ENCODE measurements at places on chromosomes 3 and 15. TPM values are rescaled to one million over a fixed set of nuclear protein-coding genes. Genes with fewer than 3 reads are reported as not detected.

The SHC4 gene
- 1.7 TPM for total RNA-seq

The LPP gene
- total RNA-seq, result 111 TPM

The DCBLD2 gene
- total RNA-seq, result 311 TPM

The MLF1 gene
- total RNA-seq, result 11.2 TPM

The ARL14 gene
- total RNA-seq, result not detected

The ST3GAL6 gene
- total RNA-seq, result 12.9 TPM

The ADCY5 gene
- total RNA-seq, result 0.22 TPM
